ENCODE measurements at places on chromosomes 13 and 19.

GRCh38 chr19:13012690-13013608 lies 17.7 kb downstream of the NFIX start:
- DNase-seq: peak; percentile 96

- peak; percentile 25 for DNase-seq
Observed at GRCh38 chr19:2113439-2114211, 16.9 kb downstream of the IZUMO4 start.

DNA sequence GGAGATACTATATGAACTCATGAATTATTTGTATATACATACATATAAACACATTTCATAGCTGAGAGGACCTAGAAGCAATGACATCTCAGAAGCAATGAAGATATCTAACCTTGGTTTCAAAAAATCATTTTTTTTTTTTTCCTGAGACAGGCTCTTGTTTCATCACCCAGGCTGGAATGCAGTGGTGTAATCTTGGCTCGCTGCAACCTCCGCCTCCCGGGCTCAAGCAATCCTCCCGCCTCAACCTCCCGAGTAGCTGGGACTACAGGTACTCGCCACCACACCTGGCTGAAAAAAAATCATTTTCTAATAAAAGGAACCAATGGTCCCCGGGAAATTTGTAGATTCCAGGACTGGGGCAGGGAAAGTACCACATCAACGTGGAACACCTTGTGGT lies 4.0 kb downstream of the ZNF565 start:
- DNase-seq: no peak

DNA sequence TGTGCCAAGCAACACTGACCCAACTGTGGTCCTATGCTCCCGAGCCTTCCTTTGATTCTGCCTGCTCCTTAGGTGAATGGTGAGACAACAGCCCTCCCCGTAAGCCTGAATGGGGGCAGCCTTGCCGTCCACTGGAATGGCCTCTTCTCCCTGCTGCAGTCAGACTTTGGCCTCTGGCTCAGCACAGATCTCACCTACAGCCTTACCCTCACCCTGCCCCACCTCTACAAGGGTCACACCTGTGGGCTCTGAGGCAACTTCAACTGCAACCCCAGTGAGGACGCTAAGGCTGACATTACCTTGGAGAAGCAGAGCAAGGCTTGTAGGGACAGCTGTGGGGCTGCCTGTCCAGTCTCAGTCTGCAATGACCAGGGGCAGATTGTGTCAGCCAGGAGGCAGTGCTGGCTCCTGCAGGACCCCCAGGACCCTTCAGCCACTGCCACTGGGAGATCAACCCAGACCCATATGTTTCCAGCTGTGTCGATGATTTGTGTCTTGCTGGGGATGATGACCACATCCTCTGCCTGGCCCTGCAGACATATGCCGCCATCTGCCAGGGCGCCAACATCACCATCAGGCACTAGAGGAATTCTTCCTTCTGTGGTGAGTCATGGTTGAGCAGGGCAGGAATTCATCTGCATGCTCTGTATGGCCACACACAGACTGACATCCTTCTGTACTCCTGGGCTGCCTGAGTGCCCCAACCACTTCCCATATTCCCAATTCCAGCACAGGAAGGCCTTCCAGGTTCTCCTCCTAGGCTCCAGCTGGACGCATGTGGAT lies 27.3 kb upstream of the FXYD3 start:
- DNase-seq: peak; percentile 95

- DNase-seq: peak; percentile 98
Observed at GRCh38 chr19:48954595-48955307, at the start of gene BAX. BAX (plus strand) TSS chr19:48954875; CDS start chr19:48954929, 54 bp downstream.

DNA sequence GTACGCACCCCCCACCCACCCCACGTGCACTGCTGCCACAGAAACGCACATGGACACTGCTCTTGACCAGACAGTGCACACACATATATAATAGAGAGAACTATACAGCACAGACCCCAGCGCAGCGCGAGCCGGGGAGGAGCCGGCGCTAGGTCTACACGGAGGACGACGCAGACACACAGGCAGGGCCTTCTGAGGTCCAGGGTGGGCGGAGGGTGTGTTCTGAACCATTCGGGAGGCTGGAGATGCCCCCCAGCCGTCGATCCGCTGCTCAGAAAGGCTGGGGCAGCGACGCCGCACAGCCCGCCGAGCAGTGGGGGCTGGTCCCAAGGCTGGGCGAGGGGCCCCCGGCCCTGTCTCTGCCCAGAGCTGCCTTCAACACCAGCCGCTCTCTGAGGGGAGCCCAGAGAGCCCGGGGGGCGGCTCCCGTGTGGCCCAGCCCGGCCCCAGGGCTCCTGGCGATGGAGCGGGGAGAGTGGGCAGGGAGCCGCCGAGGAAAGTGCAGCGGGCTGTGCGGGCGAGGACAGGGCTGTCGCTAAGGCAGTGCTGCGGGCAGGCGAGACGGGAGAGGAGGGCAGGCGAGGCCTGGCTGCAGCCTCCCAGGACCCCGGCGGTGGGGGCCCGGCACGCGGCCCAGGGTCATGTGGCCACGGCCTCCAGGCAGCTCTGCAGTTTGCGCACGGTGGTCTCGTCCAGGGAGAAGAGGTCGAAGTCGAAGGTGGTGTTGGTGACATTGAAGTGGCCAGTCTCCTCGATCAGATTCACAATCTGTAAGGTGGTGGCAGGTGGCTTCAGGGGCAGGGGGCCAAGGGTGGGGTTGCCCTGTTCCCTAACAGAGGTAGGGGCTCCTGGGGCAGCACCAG lies 67.1 kb downstream of the MLLT1 start:
- DNase-seq: no peak

- DNase-seq: no peak
Observed at GRCh38 chr19:41551711-41552110, 24.3 kb upstream of the CEACAM21 start.

GRCh38 chr13:105121221-105121620 lies 1414.2 kb downstream of the EFNB2 start:
- no peak for DNase-seq

- DNase-seq: no peak
Observed at GRCh38 chr13:45934283-45934682, 82.7 kb upstream of the SIAH3 start.

DNA sequence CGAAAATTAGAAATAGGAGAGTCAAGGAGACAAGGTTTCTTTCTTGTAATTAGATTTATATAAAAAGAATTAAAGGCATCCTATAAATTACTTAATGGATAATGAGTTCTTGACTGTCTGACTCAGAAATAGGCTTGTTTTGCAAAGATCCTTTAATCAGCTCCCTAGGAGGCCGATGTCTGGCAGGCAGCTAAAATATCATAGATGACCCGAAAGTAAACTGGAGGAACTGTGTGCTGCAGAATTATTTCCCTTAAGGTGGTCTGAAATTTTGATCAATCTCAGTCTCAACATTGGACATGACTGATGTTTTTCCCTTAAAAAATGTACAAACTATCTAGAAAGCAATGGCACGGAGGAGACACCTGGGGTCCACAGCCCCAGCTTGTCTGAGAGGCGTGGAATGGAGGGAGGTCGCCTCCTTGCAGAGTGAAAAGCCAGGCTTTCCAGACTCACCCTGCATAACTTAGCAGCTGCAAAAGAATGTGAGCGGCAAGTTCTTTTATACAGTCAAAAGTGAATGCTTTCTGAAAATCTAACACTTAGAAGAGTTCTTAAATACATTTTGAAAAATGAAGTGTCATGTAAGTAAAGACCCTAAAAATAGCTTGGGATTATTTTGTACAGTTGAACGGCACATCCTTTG lies 44.8 kb downstream of the MBNL2 start:
- DNase-seq: no peak

- no peak for DNase-seq
Observed at GRCh38 chr19:52494518-52494917, 33.0 kb upstream of the ZNF808 start.
